Karpas-422 (cell line): ENCODE measurements at places on chromosomes 13 and 19. TPM values are rescaled to one million over a fixed set of nuclear protein-coding genes. Genes with fewer than 3 reads are reported as not detected.
A peak's percentile ranks its signal among the peaks of the same experiment; 100 is the strongest.

The OR4F17 gene
- total RNA-seq, result not detected in 2 replicates

The UGGT2 gene
- total RNA-seq, result 39.6 and 73.1 TPM in 2 replicates

The ASF1B gene
- 27.1 and 34.9 TPM in 2 replicates for total RNA-seq

The ZNF428 gene
- total RNA-seq, result 37.9 and 94.7 TPM in 2 replicates

The DCUN1D2 gene
- 26.2 and 31.1 TPM in 2 replicates for total RNA-seq

The HIF3A gene
- not detected in 2 replicates for total RNA-seq

The SIGLEC11 gene
- 0.87 TPM in 1 of 2 replicates, not detected in the other for total RNA-seq

DNA sequence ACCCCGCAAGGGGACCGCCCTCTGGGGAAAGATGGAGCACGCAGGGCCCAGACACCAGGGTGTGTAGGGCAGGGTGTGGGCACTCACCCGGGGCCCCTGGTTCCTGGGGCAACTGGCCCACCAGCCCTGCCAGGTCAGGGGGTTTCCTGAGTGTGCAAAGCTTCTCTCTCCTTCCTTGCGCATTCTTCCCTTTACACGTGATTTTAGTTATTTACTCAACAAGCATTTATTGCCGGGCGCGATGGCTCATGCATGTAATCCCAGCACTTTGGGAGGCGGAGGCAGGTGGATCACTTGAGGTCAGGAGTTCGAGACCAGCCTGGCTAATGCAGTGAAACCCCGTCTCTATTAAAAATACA, 20.4 kb downstream of the PRR36 start:
- no peak overlapping the region for H3K27ac ChIP-seq
- H3K36me3 ChIP-seq, result no peaks in the 10 kb centered on the region
- no peak overlapping the region for H3K4me3 ChIP-seq

GRCh38 chr13:33146843-33147611, 130.8 kb downstream of the KL start:
- no peaks in the 10 kb centered on the region for H3K36me3 ChIP-seq
- H3K27ac ChIP-seq, result no peak overlapping the region
- no peak overlapping the region for H3K4me3 ChIP-seq

- peaks cover 5% of the 10 kb centered on the region; the same call in 1 of the 2 replicates for H3K36me3 ChIP-seq
- peak; percentile 78 for DNase-seq
- no peak overlapping the region for H3K27ac ChIP-seq
- no peak overlapping the region for H3K4me3 ChIP-seq
- H3K4me1 ChIP-seq, result peaks cover 64% of the 10 kb centered on the region
Measured at GRCh38 chr19:39590265-39590664, 12.1 kb upstream of the LGALS13 start.

DNA sequence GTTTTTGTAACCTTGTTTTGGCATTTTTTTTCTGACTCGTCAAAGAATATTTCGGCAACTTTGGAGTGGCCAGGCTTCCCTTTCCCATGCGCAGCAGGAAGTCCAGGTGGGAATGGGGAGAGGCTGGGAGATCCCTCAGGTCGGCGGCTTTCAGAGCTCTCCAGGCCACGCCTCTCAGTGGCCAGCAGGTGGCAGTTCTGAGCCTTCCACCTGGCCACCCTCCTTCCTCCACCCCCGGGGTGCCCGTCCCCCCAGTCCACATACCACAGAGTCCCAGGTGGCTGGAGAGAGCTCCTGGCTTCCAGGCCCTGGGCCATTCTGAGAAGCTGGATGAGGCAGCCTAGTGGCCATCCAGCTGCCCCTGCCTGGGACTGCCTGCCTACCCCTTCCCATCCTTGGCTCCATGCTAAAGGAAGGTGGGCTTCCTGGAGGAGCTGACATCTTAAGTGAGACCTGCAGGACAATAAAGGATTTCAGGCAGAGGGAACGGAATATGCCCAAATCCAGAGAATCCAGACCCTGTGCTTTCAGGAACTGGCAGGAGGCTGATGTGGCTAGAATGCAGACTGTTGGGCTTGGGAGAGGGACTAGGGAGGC, 46.3 kb downstream of the CCNE1 start:
- peak; percentile 74 for DNase-seq
- H3K27ac ChIP-seq, result no peak overlapping the region
- no peak overlapping the region for H3K4me3 ChIP-seq

DNA sequence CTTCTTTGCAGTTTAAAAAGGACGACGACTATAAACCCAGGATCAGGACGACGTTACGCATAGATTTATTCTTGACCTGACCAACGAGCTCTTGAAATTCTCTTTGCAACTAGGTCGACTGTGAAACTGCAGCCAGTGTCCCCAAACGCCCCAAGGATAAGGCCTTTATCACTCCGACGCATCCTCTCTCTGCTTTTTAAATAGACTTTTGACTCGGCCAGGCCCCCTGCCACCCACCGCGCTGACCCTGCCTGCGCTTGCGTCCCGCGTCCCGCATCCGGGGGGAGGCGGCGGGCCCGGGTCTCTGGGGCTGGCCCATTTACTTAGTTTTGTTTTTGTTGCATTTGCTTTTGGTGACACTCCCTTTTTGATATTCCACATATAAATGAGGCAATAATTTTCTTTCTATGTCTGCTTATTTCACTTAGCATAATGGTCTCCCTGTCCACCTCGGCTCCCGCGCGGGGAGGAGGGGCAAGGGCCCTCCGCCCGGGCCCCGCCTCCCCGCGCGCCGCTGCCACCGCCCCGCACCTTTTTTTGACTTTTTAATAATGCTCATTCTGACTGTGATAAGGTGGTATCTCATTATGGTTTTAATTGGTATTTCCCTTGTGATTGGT, 17.4 kb downstream of the RB1 start:
- H3K27ac ChIP-seq, result no peak overlapping the region
- H3K36me3 ChIP-seq, result peaks cover 63% of the 10 kb centered on the region
- H3K27me3 ChIP-seq, result no peaks in the 10 kb centered on the region
- no peak overlapping the region for H3K4me3 ChIP-seq

GRCh38 chr19:47896773-47897172, 10.7 kb upstream of the SULT2A1 start:
- no peak overlapping the region for H3K27ac ChIP-seq
- H3K27me3 ChIP-seq, result no peaks in the 10 kb centered on the region
- DNase-seq, result no peak

DNA sequence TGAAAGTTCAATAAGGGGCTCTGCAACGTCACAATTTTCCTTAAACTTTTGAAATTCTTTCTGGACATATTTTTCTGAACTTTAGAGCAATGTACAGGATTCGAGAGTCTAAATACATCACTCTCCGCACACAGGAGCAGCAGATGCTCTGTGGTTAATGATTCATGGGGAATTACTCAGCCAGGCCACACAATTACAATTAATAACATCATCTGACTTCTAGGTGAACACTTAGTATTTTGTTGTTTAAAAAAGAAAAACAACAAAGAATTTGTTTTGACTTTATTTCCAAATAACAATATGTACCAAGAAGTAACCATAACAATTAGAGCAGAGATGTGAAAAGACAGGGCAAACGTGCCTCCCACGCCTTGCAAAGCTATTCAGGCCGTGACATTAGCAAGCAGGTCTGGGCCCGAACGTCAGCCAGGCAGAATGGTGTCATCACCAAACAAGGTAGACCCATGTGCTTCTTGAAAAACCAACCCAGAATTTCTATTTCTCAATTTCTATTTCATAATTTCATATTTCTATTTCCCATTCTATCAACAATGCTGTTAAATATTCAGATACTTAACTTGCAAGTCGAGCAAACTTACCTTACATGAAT, 236.3 kb downstream of the COL4A1 start:
- DNase-seq, result no peak
- no peaks in the 10 kb centered on the region for H3K4me1 ChIP-seq
- no peak overlapping the region for H3K27ac ChIP-seq
